MG63 (cell line): ENCODE measurements at places on chromosomes 5 and 9. TPM values are rescaled to one million over a fixed set of nuclear protein-coding genes. Genes with fewer than 3 reads are reported as not detected.

DNA sequence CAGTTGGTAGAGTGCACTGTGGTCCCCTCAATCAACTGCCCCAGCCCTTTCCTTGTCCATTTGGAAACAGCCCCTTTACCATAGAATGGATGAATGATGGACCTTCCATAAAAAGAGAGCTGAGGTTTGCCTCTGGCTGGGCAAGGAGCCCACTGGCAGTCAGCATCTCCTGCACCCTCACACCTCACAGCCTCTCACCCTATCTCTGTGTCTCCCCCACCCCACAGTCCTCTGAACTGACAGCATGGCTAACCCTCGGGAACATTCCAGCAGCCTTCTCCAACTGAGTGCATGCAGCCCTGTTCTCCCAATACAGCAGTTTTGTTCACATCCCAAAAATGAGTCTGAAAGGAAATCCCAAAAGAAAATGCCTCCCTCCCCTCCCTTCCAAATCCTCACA lies 51.7 kb downstream of the RETREG1 start:
- no peak for DNase-seq

GRCh38 chr5:24773261-24773660 lies 128.5 kb upstream of the CDH10 start:
- DNase-seq: no peak

GRCh38 chr9:28967226-28967625 lies 1393.9 kb upstream of the C9orf72 start:
- no peak for DNase-seq

- no peak for DNase-seq
Measured at GRCh38 chr9:135489188-135489906, 9.8 kb downstream of the PPP1R26 start.

NR2F1 gene
- total RNA-seq: 73.0 and 76.3 TPM in 2 replicates

NIPAL4 gene
- not detected in 2 replicates for total RNA-seq

ASB6 gene
- total RNA-seq: 11.1 and 24.4 TPM in 2 replicates
